NCI-H526 (cell line): ENCODE measurements at places on chromosomes 13 and 19.

DNA sequence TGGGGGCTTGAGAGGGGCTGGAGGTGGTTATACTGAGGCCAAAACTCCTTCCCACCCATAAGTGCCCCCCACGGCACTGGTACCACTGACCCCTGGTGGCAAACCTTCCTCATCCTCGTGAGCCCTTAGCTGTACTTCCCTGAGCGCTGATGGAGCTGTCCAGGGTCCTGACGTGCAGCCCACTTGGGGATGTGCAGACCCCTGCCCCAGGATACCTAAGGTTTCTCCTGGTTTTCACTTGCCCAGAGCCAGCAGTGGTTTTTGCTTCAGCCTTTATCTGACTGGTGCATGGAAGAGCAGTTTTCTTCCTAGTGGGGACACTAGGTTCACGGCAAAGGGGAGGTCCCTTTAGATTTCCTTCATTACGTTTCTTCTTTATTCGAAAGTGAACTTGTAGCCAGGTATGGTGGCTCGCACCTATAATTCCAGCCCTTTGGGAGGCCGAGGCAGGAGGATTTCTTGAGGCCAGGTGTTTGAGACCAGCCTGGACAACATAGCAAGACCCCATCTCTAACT is 28.7 kb upstream of the KCTD15 start:
- no peak for DNase-seq

- peak; percentile 62 for DNase-seq
These were observed 74.3 kb upstream of the UBL3 start for GRCh38 chr13:29924482-29925350.

DNA sequence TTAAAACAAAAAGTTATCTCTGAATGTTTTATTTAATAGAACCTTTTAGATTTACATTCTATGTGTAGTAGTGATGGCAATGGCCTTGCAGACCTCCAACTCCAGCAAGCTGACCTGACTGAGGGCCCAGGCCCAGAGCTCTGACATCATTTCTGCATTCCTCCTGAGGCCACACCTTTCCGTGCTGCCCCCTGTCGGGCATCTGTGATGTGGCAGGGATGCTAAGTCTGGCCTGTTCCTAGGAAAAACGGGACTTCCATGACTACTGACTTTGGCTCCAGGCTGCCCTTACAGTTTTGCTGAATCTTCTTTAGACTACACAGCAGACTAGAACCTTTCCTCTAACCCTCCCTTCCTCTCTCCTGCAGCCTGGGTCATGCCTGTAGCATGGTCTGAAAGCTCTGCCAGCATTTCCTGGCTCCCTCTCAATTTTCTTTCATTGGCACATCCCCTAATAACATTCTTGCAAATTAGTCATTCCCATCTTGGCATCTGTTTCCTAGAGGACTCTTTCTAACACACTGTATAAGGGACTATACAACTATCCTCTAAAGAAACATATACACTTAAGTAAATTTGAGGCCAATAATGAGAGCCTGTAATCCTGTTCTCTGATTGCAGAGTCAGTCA is 249.1 kb downstream of the GPC5 start:
- DNase-seq = peak; percentile 3

GRCh38 chr13:110239280-110240125 is 67.5 kb downstream of the COL4A1 start:
- no peak for DNase-seq

DNA sequence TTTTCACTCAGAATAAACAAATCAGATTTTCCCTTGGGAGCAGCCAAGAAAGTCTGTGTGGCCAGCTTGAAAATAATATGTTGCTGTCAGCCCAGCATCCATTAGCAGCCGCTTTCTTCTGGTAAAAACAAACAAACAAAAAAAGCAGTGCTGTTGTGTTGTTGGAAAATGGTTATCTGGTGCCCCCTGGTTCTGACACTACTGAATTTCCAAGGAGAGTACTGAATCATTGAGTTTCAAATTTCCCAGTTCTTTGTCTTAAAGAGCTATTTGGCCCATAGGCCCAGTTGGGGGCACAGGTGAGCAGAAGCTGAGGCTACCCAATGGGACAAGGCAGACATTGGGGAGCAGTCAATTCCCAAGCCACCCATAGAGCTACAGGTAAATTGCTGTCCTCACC is 995.9 kb downstream of the UQCRFS1 start:
- peak; percentile 11 for DNase-seq

DNA sequence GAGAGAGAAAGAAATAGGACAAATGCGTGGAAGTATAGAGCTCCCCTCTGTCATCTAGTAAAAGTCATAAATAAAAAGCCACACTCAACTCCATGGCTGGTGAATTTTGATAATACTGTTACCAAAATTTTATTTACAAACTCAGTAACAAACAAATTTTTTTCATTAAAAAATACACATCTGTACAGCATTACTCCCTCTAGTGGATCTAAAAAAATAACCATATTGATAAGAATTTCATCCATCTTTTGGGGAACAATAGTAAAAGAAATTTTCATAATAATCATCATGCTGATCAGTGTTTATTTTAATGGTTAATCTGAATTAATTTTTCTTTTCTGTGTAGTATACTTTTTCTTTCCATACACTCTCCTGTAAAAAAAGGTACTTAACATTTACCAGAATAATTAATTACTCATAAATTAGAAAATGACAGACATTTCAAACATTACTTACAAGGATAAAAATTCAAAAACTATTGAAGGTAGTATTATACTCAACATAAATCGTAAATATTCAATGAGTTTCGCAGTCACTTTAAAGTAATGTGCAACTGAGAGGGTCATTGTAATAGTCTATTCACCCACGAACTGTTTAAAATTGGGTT is 173.5 kb upstream of the LSM14A start:
- peak; percentile 7 for DNase-seq
